Kidney epithelial cell (primary cell): ENCODE measurements at places on chromosomes 3 and 15.

DNA sequence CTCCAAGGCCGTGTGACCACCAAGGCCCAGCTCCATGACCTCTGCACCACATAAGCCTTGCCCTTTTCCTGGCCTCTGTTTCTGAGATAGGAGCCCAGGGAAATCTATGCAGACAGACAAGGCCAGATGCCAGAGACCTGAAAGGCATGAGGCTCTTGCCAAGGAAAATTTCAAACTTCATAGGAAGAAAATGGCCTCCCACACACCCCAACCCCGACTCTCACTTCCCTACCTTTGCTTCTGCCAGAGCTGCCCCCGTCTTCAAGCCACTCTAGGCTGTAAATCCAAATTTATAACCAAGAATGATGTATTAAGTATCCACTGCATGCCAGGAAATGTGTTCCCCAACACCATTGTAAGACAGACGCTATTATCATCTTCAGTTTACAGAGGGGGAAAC is 65.5 kb upstream of the HRH1 start:
- no peak for DNase-seq

- peak; percentile 35 for DNase-seq
Measured at GRCh38 chr3:106825962-106826605, 551.2 kb upstream of the CCDC54 start.

- DNase-seq: no peak
Measured at GRCh38 chr3:47365213-47366153, 15.3 kb upstream of the PTPN23 start.

- DNase-seq: no peak
Measured at GRCh38 chr15:67537771-67538170, 4.7 kb upstream of the MAP2K5 start.

GRCh38 chr15:52256930-52257733 is 38.5 kb downstream of the MYO5C start:
- no peak for DNase-seq

DNA sequence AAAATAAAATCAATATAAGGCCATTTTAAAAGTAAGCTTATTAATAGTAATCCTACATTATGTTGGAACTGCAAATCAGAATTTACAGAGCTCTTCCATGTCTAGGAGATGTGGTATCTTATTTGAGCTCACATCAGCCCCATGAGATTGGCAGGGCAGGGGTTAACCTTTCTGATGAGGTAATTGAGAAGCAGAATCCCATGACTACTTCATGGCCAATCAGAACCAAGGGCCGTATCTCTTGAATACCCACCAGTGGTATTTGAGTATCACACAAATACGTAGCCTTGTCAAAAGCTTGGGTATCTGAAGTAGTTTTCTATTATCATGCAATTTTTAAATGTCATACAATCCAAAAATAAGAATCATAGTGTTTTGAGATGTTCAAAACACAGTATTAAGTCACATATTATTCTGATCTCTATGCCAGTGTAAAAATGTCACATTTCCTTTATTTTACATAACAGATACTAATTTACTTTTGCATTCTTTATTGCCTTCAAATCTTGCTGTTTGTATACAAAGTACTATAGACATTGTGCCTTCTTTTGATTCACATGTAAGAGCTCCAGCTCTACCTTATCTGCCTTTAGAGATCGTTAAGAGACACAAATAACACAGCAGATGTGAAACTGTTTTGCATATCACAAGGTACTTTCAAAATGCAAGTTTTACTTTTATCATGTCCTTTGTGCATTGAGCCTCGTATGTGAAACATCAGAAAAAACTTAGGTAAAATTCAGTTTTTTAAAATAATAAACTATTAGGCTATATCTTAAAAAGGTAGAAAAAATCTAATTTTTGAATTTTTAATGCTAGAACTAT is 251.7 kb upstream of the GOLGA6L4 start:
- no peak for DNase-seq

DNA sequence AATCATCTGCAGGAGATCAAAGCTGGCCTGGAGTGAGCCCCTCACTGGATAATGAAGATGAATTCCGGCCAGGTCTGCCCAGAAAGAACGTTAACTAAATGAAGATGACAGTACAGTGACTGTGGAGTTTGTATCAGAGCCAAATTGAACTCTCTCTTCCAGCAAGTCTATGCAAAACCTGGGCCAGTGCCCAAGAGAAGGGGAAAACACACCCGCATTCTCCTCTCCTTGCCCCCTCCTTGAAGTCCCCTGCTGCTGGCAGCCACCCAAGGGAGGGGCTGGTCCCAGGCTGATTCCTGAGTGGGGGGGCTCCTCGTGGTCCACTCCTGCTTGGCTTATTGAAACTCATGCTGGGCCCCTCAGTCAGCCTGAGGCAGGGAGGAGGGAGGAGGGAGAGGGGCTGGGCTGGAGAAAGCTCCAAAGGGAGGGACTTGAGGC is 155.7 kb downstream of the RAB11A start:
- DNase-seq: no peak

GRCh38 chr3:150613709-150614480 is 10.8 kb downstream of the SELENOT start:
- no peak for DNase-seq

- DNase-seq: no peak
Measured at GRCh38 chr3:130960139-130960795, 66.4 kb downstream of the ASTE1 start.

DNA sequence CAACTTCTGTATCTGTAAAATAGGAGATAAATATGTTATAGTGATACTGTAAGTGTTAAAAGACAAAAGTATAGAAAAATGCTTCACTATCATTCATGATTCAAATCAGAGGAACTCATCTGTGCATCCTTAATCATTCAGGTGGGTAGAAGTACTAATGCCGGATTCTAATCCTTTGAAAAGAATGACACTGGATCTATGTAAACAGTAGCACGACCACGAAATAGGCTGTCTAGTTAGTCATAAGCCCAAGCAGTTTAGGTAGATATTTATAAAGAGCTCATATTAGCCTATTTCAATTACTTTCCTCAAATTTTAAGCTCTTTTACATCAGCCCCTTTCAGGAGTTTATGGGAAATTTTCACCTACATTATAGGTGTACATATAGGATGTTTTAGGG is 437.9 kb downstream of the SOX2 start:
- DNase-seq: no peak

- no peak for DNase-seq
Measured at GRCh38 chr3:184687363-184688015, 24.4 kb downstream of the MAGEF1 start.

- DNase-seq: no peak
Measured at GRCh38 chr15:57245130-57245529, 131.2 kb upstream of the CGNL1 start.

DNA sequence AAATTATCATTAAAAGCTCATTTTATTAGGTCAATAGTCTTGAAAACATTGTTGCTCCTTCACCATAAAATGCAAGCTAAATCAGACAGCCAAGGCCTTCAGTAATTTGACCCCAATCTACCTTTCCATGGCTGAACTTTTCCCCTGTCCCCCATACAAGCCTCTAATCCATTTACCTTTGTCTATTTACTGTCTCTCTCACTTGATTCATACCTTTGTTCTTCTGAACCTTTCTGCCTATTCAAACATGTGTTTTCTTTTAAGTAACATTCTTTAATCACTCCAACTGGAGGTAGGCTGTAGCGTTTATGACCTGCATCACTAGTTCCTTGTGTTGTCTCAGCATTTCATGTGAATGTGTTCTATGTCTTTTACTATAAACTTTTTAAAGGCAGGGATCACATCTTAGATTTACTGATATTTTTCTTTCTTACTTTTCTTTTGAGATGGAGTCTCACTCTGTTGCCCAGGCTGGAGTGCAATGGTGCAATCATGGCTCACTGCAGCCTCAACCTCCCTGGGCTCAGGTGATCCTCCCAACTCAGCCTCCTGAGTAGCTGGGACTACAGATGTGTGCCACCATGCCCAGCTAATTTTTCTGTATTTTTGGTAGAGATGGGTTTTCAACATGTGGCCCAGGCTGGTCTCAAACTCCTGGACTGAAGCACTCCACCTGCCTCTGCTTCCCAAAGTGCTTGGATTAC is 5.2 kb upstream of the NANOGP8 start:
- no peak for DNase-seq

DNA sequence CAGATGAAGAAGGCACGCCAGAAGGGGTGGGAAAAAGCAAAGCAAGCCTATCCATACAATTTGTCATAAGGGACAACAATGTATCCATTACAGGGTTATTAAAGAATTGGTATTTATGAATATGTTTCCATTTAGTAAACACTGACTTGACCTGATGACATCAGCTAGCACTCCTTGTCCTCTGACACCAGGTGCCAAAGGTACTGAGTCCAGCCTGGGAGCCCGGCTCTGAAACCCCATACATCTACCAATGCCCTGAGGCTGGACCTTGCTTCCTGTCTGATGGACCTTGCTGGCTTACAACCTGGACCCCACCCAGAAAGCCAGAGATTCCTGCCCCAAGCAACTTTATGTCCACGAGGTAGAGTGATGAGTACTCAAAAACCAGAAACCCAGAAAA is 263.0 kb upstream of the ATP11B start:
- no peak for DNase-seq

DNA sequence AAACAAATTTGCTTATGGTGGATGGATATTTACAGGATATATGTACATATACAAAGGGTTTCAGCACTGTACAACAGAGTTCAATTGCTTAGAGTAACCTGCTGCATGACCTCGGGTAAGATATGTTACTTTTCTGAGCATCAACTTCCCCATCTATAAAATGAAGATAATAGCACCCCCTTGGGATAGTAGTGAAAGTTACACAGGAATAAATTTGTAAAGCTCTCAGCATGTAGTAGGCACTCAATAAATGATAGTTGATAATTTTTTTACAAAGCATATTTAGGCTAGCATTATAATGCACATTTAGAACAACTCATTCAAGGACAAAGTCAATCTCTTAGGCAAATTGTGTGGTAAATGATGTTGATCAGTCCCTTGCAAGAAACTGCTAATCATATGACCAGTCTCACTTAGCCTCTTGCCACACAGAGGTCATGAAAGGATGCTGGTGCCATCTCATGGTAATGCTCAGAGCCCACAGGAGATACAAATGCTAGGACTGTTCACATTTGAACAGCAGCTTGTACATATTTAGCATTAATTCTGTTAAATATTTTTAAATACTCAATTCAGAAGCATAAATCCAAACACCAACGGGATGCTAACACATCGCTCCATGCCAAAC is 123.9 kb downstream of the MAGI1 start:
- DNase-seq: no peak

DNA sequence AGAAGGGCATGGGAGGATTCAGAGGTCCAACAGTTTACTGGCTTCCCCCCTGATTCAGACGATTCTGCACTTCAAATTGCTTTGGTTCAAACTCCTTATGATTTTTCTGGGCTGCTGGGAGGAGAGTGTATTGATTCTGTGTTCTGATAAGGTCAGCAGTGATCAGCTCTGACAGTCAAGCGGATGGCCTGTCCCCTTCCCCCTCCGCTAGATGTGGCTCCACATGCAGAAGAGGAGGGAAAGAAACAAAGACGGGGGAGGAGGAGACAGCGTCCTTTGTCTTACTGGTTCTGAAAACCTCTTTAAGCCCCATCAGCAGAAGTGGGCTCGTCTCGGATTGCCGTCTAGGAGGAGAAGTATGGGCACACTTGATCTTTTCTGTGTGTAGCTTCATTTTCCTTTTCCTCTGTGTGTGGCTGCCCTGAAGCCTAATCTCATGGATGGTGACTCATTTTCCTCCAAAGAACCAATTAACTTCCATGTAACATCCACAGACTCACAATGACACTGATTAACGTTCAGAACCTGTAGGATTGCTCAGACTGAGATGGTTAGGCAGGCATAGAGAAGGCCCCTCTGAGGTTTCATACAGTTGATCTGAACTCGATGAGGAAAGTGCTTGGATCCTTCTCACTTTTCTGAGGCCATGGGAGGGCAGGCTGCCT is 162.4 kb upstream of the PPP2R3A start:
- no peak for DNase-seq

GRCh38 chr3:157776861-157777260 is 273.6 kb upstream of the VEPH1 start:
- no peak for DNase-seq

DNA sequence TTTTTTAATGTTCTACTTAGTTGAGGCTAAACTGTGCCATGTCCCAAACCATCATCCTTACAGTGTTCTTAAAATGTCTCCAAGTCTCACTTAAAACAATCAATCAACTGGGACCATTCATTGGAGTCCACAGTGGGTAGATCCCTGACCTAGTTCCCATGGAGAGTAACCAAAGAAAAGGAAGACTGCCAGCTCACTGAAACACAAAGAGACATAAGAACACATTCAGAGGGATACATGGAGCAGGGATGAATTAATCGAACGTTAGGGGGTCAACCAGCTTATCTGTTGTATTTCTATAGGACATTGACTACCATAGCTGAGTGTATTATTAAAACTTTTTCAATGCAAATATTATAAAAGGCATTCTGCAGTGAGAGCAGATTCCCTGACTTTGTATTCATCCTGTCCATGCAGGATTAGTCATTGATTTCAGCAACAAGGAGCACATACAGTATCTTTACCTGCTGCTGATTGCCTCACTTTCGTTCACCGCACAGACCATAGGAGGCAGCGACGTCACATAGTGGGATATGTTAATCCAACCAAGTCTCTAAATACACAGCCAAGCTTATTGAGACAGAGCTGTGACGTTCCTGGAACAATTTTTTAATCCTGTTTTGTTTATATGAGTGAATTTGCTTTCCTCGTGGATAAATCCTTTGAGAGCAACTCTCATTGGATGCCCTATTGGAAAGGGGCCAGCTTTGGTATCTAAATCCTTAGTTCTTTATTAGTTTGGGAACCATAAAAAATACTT is 364.9 kb upstream of the RBMS3 start:
- no peak for DNase-seq
